ENCODE measurements at places on chromosomes 4 and X. TPM values are rescaled to one million over a fixed set of nuclear protein-coding genes. Genes with fewer than 3 reads are reported as not detected.

DNA sequence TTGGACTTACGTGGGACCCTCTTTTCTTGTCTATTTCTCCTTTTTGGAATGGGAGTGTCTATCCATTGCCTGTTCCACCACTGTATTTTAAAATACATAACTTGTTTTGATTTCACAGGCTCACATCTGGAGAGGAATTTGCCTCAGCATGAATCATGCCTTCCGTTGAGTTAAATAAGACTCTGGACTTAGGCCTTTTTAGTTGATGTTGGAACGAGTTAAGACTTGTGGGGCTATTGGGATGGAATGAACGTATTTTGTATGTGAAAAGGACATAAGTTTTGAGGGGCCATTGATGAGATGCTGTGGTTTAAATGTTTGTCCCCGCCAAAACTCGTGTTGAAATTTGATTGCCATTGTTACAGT is 66.2 kb downstream of the BEX3 start:
- DNase-seq = no peak

DNA sequence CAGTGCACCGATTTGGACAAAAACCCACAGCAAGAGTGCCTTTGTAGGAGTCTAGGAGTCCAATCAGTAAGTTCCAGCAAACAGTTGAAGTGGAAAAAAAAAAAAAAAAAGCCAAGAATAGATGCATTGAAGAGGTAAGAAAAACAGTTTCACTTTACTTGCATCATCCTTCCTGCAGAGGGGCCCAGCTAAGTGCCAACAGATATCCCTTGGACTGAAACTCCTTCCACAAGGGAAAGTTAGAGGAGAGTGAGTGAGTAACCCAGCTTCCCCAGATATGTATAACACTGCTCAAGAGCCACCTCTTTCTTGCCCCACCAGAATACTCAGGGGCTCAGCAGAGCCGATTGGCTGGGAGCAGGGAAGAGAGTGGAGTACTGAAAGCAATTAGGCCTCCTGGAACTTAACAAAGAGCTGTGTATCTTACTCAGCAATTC is 617.7 kb upstream of the SMIM31 start:
- DNase-seq = peak; percentile 43

DNA sequence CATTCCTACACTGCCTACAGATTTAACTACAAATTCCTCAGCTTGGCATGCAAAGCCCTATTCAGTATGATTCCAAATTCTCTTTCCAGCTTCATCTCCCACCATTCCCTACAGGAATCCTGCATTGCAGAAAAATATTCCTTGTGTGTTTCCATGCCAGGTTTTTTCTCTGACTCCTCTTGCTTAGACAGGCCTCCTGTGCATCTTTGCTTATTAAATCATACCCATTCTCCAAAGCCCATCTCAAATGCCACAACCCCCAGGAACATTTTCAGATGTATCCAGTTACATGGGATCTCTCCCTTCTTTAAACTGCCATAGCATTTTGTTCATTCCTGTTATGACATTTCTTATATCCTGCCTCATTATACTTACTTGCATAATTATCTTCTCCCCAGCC is 106.4 kb upstream of the GRIA3 start:
- no peak for DNase-seq

DNA sequence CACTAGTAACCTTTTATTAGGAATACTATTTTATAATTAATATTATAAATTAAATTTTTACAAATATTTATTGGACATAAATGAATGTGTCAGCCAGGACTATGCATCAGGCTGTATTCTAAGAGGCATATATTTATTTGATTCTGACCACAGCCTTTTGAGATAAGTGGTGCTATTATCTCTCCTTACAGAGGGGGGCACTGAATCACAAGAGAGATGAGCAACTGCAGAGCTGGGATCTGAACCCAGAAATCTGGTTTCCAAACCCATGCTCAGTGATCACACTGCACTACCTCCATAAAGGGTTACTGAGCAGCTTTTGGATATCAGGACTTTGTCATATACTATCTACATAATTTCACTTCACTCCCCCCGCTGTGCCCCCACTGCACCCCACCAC is 322.0 kb downstream of the TMA16 start:
- no peak for DNase-seq

- DNase-seq = no peak
These were observed 303.0 kb upstream of the PRPS2 start for GRCh38 chrX:12488220-12488619.

DNA sequence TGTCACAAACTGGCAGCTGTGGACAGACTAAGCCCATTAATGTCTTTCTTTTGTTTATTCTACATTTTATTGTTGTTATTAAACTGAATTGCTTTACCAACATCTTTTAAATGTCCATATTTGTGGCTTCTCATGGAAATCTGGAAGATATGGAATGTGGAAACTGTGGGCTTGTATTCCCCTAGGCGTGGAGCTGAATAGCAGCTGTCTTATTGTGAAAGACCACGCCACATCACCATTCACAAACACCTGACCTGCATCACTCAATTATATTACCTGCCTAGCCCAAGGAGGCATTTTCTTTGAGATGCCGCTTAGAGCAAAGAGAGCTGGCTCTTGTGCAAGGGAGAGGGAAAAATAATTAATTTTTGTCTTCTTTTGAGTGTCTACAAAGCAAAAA is 96.9 kb upstream of the GPRIN3 start:
- no peak for DNase-seq

DNA sequence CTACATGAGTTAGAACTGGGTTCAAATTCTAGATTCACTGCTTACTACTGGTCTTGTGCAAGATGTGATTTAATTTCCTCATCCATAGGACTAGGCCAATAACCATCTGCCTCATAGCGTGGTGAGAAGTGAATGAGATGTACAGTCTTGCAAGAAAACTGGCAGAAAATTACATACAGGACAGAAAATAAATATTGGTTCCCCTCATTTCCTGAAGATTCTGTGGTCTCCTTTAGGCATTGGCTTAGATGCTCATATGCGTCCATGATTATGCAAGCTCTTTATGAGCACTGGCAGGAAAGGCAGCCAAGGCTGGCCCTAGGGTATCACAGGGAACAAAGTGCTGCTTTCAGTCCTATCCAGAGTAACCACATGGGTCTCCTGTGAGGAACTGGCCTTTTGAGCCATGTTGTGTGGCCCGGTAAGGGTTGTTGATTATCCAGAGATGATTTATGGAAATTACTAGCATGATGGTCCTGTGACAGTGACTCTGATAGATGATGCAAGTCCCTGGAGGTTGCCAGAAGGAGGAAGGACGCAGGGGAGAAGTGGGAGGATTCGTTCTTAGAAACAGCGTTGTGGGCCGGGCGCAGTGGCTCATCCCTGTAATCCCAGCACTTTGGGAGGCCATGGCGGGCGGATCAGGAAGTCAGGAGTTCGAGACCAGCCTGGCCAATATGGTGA is 9.9 kb upstream of the MOB1B start:
- DNase-seq = no peak

DNA sequence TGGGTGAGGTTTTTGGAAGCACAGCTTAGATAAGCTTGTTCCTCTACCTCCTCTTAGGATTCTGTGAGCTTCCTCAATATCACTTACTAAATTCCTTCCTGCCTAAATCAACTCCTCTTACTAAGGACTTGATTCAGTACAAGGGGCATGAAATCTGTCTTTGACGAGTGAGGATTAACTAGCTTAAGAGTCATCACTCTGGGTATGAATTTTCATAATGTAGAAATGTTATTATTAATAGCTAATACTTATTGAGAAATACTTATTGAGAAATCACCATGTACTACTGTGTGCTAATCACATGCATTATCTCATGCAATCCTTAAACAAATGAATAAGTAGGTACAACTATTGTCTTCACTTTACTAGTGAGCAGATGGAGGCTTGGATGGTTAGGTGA is 28.6 kb downstream of the TRPC3 start:
- no peak for DNase-seq

- DNase-seq = no peak
These were observed 58.2 kb upstream of the DKK2 start for GRCh38 chr4:107094332-107094731.

- peak; percentile 14 for DNase-seq
These were observed 277.1 kb upstream of the DIAPH2 start for GRCh38 chrX:96407501-96407900.

GRCh38 chrX:13911586-13911985 is 94.7 kb upstream of the GPM6B start:
- no peak for DNase-seq

DNA sequence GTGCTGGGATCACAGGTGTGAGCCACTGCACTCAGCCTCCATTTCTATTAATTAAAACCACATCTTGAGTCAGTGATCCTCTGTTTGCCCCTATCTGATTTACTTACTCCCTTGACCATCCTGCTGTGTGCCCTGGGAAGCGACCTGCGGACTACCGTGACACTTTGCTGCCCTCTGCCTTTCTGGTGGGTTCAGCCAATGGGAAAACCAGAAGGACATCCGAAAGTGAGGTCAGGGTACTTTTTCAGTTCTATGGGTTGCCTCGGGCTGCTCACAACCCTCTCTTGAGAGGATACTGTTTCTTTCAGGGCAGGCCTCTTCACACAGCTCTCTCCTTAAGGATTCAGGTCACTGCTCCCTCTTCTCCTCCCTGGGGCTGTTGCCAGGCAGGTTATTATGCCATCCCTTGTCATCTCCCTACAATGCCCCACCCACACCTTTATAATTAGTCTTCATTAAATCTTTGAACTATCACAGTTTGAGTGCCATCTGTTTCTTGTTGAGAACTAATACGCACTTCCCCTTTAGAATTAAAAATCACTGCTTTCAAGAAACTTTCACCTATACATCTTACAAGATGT is 21.4 kb downstream of the PLAC8 start:
- no peak for DNase-seq

DNA sequence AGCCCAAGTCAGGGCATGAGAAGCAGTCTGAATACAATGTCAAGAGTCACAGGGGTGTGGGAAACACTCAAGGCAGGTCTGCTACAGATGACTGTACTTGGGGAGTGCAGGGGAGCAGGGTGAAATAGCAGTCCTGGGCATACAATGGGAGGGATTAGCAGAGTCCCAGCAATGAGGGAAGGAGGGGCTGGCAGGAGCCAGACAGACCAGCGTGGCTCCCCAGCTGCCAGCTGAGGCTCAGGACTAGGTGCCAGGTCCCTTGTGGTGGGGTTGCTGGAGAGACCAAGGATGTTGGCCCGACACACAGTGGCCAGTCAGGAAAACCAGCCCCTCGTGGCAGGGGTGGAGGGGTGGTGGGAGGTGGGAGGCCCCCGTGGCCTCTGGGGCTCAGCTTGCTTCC is 86.6 kb downstream of the RTL5 start:
- no peak for DNase-seq

DNA sequence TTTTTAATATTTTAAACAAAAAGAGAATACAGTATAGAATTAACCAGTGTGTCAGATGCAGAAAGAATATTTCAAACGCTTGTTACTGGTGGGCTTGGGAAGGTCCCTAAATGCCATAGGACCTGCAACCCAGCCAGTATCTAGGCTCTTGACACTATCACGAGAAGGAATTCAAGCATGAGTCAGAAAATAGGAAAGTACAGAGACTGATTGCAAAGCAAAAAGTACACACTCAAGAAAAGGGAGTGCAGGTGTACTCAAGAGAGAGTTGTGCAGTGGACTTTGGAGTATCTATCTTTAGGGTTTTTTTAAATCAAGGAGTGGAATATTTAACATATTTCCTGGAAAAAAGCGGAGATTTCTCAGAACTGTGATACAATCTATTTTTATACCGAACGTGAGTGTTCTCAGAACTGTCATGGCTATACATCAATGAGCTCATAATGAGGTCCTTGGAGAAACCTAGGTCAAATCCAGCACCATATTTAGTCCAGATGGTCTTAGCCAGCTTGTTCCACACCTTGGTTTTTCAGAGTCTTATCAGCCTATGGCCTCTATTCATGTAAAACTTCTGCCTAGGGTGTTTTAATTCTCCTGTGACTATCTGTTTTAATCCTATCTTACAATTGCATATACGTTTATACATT is 291.8 kb upstream of the FAT4 start:
- no peak for DNase-seq

DNA sequence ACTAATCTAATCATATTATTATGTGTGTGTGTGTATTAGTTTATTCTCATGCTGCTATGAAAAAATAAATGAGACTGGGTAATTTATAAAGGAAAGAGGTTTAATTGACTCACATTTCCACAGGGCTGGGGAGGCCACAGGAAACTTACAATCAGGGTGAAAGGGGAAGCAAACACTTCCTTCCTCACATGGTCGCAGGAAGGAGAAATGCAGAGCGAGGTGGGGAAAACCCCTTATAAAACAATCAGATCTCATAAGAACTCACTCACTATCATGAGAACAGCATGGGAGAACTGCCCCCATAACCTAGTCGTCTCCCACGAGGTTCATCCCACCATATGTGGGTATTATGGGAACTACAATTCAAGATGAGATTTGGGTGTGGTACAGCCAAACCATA is 190.9 kb upstream of the TAPT1 start:
- DNase-seq = no peak

DNA sequence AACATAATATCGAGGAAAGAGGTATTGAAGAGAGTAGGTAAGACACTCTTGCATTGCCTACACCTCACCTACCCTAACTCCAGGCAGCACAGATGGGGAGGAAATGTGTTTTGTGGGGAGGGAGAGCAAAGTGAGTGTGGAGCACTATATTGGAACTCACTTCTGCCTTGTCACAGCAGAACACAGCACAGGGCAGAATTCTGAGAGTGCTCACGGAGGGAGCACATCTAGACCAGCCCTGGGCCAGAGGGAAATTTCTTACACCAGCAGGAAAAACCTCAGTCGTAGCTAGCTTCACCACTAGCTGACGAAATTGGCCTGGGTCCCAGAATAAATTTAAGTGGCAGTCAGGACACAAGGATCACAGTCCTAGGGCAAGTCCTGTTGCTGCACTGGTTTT is 517.3 kb downstream of the TMA16 start:
- no peak for DNase-seq

GRCh38 chr4:8400632-8401325 is 39.7 kb downstream of the ACOX3 start:
- no peak for DNase-seq

- no peak for DNase-seq
These were observed 133.8 kb downstream of the AFF1 start for GRCh38 chr4:87068583-87069021.

GRCh38 chr4:129350834-129351721 is 255.1 kb downstream of the C4orf33 start:
- no peak for DNase-seq

DNA sequence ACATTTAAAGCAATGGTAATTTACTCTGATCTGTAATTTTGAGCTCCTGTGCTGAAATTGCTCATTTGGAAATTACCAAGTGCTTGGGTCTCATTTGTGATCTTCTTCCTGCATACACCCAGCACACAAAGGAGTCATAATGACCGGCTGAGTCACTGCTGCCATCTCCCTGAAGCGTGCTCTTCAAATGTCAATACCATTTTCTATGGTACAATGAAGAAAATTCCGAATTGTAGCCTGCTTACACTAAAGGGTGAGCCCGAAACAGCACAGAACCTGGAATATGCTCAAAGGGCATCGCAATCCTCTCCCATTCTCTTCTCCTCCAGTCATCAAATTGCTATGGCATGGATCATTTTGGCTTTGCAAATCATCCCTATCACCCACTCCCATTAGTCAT is 140.5 kb downstream of the GRIA3 start:
- no peak for DNase-seq

ITIH6 gene
- total RNA-seq = not detected

APLN gene
- total RNA-seq = 2.6 TPM

RTL3 gene
- total RNA-seq = 2.7 TPM
